Uterine smooth muscle cell (primary cell): ENCODE measurements at places on chromosomes 11 and 22. TPM values are rescaled to one million over a fixed set of nuclear protein-coding genes. Genes with fewer than 3 reads are reported as not detected.

PANX2 gene
- total RNA-seq = 0.37 and 0.66 TPM in 2 replicates

TSPAN32 gene
- total RNA-seq = under 0.01 and 0.12 TPM in 2 replicates

PLEKHB1 gene
- 0.33 and 2.5 TPM in 2 replicates for total RNA-seq

KCNJ11 gene
- not detected in 2 replicates for total RNA-seq

FXYD6 gene
- total RNA-seq = 0.22 and 0.37 TPM in 2 replicates

CELSR1 gene
- total RNA-seq = 1.9 and 5.4 TPM in 2 replicates

CARNS1 gene
- under 0.01 and 0.12 TPM in 2 replicates for total RNA-seq

VPS37C gene
- total RNA-seq = 9.6 and 11.5 TPM in 2 replicates

APOBEC3B gene
- 2.4 and 7.5 TPM in 2 replicates for total RNA-seq

MYO18B gene
- total RNA-seq = not detected in 2 replicates

POTEH gene
- total RNA-seq = not detected in 2 replicates

CEP126 gene
- total RNA-seq = 1.00 and 1.6 TPM in 2 replicates
